ENCODE measurements at places on chromosomes 4 and X.

DNA sequence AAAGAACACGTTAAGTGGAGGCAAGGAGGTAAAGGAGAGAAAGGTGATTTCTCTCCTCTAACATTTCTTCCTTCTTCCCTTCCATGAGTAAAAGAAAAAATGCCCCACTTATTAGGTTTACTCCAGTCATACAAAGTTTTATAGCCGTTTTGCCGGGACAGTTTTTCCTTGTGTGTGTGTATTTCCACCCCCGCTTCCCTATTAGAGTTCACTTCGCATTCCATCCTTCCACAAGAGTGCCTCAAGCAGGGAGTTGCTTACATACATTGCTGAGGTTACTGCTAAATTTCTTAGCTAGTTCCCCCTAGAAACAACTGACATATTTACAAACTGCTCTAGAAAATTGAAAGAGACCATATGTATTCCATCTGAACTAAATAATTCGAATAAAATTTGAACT, 45.2 kb upstream of the BMP15 start:
- DNase-seq = no peak

GRCh38 chr4:17712166-17712565, 69.3 kb downstream of the FAM184B start:
- DNase-seq = no peak

GRCh38 chrX:9587642-9588041, 122.8 kb downstream of the TBL1X start:
- DNase-seq = no peak

DNA sequence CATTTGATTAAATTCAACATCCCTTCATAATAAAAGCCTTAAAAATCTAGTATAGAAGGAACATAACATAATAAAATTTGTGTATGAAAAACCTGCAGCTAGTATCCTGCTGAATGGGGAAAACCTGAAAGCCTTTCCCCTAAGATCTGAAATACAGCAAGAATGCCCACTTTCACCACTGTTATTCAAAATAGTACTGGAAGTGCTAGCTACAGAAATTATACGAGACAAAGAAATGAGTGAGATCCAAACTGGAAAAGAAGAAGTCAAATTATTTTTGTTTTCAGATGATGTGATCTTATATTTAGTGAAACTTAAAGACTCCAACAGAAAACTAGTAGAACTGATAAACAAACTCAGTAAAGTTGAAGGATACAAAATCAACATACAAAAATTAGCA, 152.9 kb downstream of the RTL3 start:
- DNase-seq = no peak

GRCh38 chrX:8848911-8849310, 47.7 kb upstream of the FAM9A start:
- no peak for DNase-seq

DNA sequence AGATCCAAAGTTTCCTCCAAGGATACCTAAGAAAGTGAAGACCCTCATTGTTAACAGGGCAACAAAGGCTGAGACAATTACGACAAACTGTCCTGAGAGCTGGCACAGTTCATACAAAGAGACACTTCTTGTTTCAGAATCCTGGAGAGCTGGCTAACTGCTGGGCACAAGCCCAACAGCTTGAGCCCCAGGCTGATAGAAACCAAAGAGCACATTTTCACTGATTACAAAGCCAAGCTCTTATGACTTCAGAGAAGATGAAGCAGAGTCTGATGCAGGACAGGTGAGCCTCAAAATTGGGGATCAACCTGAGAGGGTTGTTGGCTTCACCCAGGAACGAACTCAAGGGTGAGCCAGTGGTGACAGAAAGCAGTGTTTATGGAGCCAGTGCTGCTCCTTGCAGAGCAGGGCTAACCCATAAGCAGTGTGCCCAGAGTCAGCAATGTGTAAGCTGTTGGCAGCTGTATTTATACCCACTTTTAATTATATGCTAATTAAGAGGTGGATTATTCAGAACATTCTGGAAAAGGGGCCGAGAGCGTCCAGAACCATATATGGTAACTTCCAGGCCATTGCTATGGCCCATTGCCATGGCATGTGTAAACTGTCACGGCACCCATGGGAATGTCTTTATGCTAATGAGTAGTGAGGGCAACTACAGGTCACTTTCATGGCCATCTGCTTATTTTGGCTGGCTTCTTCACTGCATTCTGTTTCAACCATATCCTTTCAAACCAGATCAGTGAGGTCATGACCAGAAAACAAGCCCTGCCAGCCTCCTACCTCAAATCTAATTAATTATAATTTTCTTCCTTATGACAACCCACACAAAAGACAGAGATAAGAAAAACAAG, 183.7 kb downstream of the EVC2 start:
- no peak for DNase-seq

- DNase-seq = no peak
Observed at GRCh38 chr4:140096483-140096861, 57.5 kb downstream of the MAML3 start.

GRCh38 chrX:39377773-39378172, 576.5 kb downstream of the MID1IP1 start:
- no peak for DNase-seq

GRCh38 chr4:148124512-148124911, 317.7 kb downstream of the NR3C2 start:
- DNase-seq = no peak

- DNase-seq = no peak
Observed at GRCh38 chrX:23871905-23872546, 35.7 kb downstream of the APOO start.

DNA sequence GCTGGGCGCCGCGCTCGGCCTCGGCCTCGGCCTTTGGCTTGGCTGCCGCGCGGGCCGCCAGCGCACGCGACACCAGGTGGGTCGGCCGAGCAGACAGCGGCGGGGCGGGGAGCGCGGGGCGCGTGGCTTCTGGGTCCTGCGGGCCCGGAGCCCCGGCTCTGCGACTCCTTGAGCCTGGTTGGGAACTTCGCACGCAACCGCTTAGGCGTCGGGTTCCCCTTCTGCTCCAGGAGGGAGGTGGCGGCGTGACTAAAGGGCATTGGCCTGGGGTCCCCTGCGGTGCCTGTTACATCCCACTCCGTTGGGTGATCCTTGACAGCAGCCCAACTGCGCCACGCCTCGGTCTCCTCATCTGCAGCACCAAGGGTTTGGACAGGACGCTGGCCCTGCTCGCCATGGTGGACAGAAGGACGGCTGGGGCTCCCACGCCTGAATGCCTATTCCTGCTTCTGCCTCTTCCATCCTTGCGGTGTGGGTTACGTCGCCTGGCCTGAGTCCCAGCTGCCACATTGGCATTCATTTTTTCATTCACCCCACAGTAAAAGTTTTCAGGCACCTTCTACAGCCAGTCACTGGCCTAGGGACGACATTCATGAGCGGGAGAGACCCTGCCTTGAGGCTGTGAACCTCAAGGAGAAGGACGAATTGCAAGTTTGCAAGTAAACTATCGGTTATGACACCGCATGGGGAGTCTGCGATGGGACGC, 631 bp downstream of the EVC start:
- DNase-seq = no peak

- DNase-seq = peak; percentile 13
Observed at GRCh38 chr4:7134737-7135388, 57.5 kb upstream of the SORCS2 start.

DNA sequence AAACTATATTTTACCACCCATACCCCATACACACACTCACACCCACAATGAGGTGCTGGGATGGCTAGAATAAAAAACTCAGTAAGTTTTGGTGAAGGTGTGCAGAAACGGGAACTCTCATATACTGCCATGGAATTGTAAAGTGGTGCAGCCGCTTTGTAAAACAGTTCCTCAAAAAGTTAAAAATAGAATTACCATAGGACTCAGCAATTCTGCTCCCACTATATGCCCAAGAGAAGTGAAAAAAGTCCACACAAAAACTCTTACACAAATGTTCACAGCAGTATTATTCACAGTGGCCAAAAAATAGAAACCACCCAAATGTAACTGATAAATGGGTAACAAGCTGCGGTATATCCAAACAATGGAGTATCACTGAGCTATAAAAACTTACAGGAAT, 6.5 kb downstream of the CENPU start:
- DNase-seq = no peak

GRCh38 chrX:39652336-39652735, 445.4 kb downstream of the BCOR start:
- DNase-seq = no peak

- DNase-seq = no peak
Observed at GRCh38 chr4:175674219-175674618, 137.8 kb downstream of the GPM6A start.

- DNase-seq = no peak
Observed at GRCh38 chr4:55312489-55313101, 33.4 kb upstream of the SRD5A3 start.

- DNase-seq = peak; percentile 3
Observed at GRCh38 chr4:184825896-184826690, at the start of gene ACSL1. ACSL1 (minus strand) TSS chr4:184825968; CDS start chr4:184803514, 22,454 bp downstream.

DNA sequence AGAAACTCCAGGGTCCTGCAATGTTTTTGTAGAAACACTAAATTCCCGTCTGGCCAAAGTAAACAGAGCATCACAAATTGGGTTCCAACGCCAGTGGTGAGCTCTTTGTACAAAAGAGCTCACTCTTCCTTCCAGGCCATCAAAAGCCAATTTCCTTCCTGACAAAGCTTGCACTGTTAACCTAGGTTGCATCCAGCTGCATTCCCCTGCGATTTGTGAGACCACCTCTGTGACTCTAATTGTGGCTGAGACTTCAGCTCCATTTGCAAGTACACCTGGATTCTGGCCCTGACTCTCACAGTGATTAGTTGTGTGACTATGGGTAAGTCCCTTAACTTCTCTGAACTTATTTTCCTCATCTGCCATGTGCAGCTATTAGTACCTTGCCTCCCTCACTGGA, 212.5 kb upstream of the CXorf66 start:
- no peak for DNase-seq

DNA sequence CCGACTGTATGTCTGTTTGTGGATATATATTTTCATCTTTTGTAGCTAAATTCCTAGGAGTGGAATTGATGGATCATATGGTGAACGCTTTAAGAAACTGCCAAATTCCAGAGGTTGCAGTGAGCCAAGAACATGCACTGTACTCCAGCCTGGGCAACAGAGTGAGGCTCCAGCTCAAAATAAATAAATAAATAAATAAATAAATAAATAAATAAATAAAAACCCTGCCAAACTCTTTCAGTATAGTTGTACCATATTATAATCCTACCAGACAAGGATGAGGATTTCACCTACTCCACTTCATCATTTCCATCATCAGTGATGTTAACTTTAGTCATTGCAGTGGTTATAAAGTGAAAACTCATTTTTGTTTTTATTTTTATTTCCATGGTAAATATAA, 325.1 kb upstream of the ANXA10 start:
- DNase-seq = no peak

DNA sequence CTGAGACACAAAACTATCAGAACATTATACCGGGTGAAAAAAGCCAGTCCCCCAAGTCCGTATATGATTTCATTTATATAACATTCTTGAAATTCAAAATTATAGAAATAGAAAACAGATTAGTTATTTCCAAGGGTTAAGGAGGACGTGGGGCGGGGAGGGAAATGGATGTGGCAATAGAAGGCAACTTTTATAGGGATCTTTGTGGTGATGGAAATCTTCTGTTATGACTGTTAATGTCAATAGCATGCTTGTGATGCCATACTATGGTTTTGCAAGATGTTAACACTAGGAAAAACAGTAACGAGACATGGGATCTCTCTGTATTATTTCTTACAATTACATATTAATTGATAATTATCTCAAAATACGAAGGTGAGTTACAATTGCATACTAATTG, 96.4 kb downstream of the LNX1 start:
- no peak for DNase-seq

GRCh38 chr4:7761720-7762119, 177.9 kb downstream of the AFAP1 start:
- DNase-seq = no peak

- no peak for DNase-seq
Observed at GRCh38 chrX:10648614-10649013, 28.2 kb upstream of the MID1 start.

DNA sequence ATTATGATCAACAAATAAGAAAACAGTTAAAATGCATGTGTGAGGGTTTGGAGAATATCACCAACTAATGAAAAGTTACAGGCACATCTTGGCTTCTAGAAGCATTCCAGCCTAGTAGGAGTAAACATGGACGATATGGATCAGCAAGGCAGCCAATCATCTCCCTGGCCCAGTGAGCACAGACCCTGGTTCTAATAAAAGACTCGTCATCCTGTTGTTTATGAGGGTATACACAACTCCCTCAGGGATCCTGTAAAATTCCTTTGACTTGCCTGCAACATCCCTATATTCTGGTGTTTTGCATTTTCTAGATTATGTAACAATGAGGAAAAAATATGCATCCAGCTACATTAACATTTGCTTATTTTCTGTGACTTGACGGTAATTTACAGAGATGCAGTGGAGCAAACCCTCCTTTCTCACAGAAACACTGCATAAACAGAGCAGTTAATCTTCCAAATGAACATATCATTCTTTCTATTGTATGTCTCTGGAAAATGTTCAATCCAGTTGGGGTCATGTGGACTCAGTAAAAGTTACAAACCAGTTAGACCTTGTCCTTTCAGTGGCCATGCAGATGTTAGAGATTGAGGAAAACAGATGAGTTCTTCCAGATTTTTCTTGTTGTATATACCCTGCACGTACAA, 88.9 kb upstream of the NDP start:
- no peak for DNase-seq

DNA sequence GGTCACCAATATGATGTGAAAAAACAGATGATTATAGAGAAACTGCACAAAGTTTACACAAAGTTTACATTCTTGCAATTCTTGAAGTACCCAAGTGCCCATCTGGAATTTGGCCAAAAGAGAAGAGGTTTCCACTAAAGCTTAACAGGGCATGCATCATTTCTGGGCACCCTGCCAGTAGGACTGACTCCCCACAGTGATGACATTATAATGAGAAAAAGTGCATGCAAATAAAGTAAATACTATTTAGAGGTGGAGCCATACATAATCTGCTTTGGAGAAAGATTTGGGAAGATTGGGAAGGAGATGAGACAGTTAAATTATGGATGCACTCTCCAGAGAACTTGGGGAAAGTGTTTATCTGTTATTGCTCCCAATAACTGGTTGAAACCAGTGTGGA, 93.7 kb upstream of the TRPC3 start:
- DNase-seq = peak; percentile 8

- no peak for DNase-seq
Observed at GRCh38 chr4:5787311-5787710, 76.3 kb downstream of the EVC start.

DNA sequence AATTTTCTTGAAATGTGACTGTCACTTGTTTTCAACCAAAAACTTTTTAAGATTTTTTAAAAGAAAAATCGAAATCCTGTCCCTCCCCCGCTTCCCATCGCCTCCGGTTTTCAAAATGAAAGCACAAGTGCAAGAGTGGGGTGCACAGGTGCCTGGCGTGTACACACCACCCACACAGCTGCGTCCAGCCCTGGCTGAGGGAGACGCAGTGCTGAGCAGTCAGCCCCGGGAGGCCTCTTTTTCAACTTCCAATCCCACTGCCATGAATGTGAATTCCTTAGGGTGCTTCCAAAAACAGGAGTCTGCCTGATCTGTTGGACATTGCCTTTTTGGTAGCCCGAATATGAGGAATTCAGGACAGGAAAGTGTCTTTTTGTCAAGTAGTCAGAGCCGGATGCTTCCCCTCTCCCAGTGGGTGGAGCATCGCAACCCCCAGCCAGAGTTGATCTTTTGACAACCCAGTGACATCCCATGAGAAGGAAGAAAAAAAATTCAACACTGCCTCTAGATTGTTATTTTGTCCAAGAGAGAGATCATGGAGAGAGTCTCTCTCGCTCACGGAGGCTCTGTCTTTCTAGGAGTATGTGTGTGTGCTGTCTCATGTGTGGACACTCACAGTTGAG, 8.9 kb downstream of the PRRG3 start:
- no peak for DNase-seq

GRCh38 chr4:98630737-98631454, 27.5 kb downstream of the TSPAN5 start:
- no peak for DNase-seq

- DNase-seq = no peak
Observed at GRCh38 chr4:185640811-185641675, 105.7 kb upstream of the PDLIM3 start.
